ENCODE measurements at places on chromosomes 4 and X.

GRCh38 chrX:100926453-100926852 lies 2.3 kb downstream of the XKRX start:
- no peak for DNase-seq

DNA sequence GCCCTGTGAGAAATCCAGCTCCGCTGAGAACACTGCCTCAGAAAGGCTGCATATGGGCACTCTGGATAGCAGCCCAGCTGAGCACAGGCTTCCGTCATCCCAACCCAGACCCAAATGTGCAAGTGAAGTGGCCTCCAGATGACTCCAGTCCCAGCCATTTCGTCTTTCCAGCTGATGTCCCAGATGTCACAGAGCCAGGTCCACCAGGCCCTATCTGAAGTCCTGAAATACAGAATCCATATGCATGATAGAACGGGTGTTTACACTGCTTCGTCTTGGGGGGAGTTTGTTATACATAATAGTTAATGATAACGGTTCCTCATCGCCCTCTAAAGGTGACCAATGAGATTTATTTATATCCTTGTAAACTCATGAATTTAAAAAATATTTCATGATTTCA lies 72.6 kb upstream of the TRIM2 start:
- no peak for DNase-seq

DNA sequence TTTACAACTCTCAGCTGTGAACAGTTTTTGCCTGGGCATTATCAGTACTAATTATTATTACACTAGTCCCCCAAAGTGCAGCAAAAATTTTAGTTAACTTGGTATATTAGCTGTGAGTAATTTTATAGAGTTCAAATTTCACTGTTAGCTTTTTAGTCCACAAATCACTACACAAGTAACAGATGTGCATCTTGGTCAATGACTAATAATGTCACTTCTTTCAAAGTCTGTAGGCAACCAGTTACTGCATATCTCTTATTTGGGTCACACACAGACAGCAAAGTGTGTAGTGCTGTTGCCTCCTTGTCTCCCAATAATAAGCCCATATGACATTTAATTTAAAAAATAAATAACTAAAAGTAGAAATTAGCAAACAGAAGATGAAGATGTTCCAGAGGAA lies 159.9 kb downstream of the SCFD2 start:
- no peak for DNase-seq

GRCh38 chr4:40301603-40302002 lies 33.5 kb upstream of the CHRNA9 start:
- DNase-seq, result no peak

DNA sequence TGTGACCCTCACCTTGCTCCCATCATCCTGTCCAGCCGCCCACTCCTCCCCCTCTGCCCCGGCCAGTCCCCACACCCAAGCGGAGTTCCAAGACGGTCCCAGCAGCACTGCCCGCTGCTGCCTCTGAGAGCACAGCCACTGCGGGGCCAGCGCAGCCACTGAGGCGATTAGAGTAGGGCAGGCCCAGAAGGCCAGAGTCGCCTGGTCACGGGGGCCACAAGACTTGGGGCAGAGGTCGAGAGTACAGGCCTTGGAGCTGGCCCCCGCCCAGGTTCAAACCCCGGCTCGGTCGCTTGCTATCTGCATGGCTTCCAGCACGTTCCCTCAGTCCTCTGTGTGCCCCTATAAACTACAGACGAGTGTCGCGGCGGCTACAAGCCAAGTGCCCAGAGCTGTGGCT lies 53.2 kb upstream of the ADRA2C start:
- no peak for DNase-seq

DNA sequence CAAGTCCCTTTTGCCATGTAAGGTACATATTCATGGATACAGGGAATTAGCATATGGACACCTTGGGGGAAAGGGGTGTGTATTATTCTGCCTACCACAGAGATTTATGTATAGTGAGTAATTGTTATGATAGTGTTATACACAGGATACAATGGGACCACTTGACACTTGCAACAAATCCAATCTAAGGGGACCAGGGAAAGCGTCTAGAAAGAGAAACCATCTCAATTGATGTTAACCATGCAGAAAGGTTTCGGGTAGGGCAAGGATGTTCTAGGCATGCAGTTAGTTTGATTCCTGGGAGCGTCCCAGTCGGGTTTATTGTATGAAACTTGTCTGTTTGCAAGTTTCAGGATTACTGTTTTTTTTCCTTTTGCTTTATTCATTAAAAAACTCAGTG lies 34.2 kb downstream of the MMRN1 start:
- no peak for DNase-seq

DNA sequence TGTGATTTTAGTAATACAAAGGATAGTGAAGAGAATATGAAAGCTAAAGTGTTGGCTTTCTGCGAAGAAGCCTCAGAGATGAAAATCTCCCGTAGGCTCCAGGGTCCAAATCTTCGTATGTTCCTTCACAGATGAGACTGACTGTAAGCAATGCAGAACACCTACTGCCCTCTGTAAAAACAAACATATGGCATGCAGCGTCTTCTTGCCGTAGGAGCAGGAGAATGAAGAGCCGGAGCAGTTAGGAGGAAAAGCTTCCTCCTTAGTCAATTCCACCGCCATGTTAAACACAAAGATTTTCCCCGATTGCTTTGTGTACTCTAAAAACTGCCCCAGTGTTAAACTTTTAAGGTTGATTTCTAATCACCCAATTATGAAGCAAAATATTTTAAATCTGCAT lies 22.5 kb downstream of the RWDD4 start:
- DNase-seq, result no peak

- DNase-seq, result no peak
Measured at GRCh38 chr4:81492606-81493230, 21.0 kb upstream of the RASGEF1B start.

- DNase-seq, result no peak
Measured at GRCh38 chr4:170868170-170868569, 778.4 kb upstream of the AADAT start.

DNA sequence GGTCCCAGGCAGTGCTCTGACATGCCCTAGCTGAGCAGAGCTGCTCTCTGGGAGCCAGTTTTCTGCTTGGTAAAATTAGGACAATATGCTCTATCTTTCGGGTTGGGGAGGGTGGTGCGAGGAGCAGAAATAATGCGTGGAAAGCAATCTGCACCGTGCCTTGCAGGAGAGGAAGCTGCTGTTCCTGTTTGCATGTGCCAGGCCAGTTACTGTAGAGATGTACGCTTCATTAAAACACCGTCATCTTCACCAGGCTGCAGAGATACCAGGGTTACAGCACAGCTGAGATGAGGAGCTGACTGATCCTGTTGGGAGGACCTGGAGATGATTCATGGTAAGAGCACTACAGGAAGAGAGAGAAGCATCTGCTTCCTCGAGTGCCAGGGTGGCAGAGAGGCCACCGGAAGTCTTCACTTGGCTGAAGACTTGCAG lies 29.5 kb upstream of the IRF2 start:
- no peak for DNase-seq

- DNase-seq, result no peak
Measured at GRCh38 chr4:143055997-143056396, 128.7 kb upstream of the USP38 start.

DNA sequence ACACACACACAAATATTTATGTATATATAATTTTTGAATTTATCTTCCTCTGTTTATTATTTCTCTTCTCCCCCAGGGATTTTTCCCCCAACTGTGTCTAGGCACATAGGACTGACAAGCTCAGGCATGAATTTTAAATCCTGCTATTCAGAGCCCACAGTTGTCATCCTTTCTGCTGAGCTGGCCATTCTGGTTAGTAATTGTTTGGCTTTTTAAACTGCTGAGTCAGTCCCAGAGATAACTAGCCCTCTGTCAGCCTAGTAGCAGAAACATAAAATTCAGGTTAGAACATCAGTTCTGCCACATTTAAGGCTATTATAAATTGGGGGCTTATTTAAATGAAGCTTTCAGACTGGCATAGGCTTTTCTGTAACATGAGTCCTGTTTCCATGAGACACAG lies 151.7 kb upstream of the MAOA start:
- no peak for DNase-seq

GRCh38 chr4:112731715-112732114 lies 94.8 kb downstream of the LARP7 start:
- no peak for DNase-seq

- no peak for DNase-seq
Measured at GRCh38 chr4:41748571-41749475, at the start of gene PHOX2B. TSS of gene PHOX2B (minus strand) at chr4:41748725. CDS start at chr4:41748610, 115 bp downstream.

GRCh38 chr4:160604541-160604940 lies 1501.7 kb downstream of the RAPGEF2 start:
- no peak for DNase-seq

- DNase-seq, result no peak
Measured at GRCh38 chrX:134933248-134933647, 57.5 kb upstream of the SMIM10 start.

GRCh38 chr4:13706120-13706519 lies 78.6 kb upstream of the BOD1L1 start:
- DNase-seq, result no peak

DNA sequence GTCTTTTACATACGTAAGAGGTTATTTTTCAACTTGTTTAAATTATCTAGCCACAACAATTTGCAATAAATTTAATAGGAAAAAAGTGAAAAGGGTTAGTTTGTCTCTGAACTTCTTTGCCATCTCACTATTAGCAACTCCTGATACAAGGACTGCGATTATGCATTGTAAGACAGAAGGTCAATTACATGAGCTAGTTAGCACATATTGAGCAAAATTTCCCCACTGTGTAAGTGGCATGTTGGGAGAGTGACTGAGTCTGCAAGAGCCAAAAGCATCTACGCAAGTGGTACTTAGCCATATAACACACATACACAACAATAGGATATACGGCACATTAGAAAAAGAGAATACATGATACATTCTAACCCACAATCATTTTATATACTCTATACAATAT lies 927.2 kb downstream of the STPG2 start:
- no peak for DNase-seq

- no peak for DNase-seq
Measured at GRCh38 chr4:54063229-54063628, 1.2 kb downstream of the CHIC2 start.

DNA sequence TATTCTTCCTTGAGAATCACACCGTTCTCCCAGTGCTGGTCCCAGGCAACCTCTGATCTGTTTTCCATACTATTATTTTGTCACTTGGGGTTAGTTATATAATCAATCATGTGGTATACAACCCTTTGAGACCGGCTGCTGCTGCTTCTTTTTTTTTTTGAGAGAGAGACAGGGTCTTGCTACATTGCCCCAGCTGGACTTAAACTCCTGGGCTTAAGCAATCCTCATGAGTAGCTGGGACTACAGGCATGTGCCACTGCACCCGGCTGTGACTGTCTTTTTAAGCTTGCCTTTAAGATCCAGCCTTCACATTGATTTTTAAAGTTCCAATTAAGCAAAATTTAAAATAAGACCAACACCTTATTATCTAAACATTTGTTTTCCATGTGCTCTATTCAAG lies 86.7 kb upstream of the EXOC1L start:
- DNase-seq, result no peak

- no peak for DNase-seq
Measured at GRCh38 chr4:4599481-4600275, 57.8 kb upstream of the STX18 start.

GRCh38 chr4:3160438-3160837 lies 86.0 kb downstream of the HTT start:
- DNase-seq, result no peak

DNA sequence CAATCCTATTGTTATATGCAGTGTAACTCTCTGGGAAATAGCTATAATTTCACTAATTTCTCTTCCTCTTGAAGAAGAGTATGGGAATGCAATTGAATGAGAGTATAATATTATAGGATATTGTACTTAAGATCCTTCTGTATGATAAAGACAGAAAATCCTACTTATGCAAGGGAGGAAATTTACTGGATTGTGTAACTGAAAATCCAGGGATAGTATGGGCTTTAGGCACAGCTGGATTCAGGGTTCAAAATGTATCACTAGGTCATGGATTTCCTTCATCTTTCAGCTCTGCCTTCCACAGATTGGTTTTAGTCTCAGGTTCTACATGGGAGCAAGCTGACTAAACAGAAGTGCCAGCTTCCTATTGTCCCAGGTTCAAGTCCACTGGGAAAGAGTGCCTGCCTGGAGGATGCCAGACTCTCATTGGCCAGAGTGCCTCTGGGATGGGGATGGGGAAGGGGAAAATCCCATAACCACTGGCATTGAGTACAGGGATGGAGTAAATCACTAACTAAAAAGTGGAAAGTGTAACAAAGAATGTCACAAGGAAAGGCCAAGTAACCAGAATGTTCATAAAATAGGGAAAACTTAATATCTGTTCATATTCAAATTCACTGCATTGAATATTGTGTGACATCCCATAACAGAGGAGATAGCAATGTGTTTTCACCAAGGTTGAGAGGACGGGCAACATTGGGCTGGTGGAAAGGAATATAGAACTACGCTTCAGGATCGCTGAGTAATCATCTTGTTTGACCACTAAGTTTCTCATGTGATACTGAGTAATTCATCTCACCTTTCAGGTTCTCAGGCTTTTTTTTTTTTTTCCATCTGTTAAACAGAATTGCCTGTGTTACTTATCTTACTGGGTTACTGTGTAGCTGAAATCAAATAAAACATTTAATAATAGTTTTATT lies 75.7 kb downstream of the ANXA3 start:
- no peak for DNase-seq

- no peak for DNase-seq
Measured at GRCh38 chrX:112643721-112644120, 36.0 kb downstream of the LHFPL1 start.

DNA sequence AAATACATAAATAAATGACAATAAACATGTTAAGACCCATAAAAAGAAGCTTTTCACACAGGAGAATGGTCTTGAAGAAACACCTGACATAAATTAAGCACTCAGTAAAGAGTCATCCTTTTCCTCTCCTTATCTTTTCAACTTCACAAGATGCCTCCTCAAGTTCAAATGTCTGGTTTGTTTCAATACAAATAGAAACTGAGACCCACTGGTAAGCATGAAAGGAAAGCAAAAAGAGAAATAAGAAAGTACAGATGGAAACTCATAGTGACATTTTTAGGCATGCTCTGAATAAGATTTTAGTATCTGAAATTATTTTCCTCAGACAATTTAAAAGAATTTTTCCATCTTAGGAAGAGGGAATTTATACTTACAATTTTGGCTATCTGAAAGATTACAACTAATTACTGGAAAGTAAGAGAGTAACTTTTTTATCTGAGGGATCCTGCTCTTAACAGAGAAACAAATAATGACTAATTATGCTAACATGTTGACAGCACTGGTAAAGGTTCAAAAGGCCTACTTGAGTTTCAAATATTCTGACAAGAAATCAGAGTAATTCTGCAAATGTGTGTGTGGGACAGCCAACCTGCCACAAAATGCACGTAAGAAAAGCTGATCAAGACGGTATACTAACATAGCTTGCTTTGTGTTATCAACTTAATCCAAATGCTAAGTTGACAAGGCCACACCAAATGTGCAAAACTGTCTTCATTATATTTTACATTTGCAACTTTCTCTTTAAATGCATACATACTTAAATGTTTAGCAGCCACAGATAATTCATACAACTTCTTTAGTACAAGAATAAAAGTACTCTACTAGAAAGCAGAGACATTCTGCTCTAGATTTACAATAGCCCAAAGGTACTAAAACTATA lies 113.0 kb downstream of the IQCM start:
- DNase-seq, result no peak

- DNase-seq, result no peak
Measured at GRCh38 chrX:108000751-108001150, 18.6 kb upstream of the TEX13B start.
